ENCODE measurements at places on chromosomes 7 and 10.

DNA sequence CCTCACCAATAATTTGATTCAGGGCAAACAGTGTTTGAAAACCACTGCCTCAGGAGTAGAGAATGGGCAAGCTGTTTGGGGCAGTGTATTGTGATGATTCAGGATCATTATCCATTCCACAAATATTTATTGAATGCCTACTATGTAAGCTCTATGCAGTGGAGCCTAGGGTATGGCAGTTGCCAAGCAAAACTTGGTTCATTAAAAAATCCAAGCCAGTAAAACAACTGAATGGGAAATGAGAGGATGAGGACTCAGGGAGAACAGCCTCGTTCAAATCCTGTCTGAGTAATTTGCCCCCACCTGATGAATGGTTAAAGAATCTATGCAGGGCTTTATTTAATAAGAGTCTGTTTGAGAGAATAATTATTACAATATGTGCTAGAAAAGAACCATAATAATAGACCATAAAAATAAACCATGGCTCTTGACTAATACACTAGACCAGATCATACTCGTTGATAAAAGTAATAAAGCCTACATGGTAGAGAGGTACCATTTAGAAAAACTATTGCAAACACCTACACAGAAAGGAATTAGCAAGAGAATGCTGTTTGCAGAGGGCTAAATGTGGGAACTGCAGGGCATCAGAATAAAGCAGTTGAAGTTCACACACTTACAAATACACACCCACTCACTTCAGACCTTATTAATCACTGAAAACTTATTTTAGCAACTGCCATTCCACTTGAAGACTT is 71.7 kb downstream of the CREB5 start:
- no peak for DNase-seq

DNA sequence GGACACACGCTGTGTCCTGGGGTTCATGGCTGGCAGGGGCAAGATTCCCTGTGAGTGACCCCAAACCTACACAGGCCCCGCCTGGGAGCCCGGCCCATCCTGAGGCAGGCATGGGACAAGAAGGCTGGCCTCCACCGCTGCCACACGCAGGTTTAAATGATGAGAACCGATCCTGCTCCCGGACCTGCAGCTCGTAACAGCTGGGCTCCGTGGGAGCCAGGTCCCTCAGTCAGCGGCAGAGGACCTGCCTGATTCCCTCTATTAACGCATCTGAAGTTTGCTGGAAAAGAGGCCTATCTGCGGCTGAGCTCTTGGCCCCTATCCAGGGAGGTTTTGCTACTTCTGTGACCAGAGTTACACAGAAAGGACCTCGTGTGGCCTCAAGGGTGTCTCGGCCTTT is 112.3 kb downstream of the VIPR2 start:
- no peak for DNase-seq

- DNase-seq, result no peak
Measured at GRCh38 chr10:19111501-19112267, 63.1 kb downstream of the MALRD1 start.

DNA sequence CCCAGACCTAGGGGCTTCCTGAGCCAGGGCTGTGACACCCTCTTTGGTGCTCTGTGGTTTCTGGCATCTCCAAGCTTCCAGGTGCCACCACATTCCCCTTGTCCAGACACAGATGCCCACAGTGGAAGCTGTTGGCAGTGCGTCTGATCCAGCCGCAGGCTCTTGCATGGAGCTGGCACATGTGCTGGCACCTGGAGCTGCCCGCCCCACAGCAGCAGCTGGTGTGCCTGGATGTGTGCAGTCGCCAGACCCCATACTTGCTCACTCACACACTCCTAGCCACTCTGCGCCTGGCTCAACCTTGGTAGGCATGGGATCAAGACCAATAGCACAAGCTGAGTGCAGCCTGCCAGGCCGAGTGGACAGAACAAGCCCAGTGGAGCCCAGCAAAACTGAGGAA is 106.5 kb downstream of the LYZL1 start:
- no peak for DNase-seq

DNA sequence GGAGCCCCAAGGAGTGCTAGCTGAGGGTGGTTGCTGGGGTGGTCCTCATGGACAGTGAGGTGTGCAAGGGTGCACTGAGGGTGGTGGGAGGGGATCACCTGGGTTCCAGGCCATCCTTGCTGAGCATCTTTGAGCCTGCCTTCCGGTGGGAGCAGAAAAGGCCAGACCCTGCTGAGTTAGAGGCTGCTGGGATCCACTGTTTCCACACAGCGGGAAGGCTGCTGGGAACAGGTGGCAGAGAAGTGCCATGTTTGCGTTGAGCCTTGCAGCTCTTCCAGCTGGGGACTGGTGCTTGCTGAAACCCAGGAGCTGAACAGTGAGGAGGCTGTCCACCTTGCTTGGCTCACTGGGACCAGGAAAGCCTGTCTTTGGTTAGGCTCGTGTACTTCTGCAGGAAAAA is 34.9 kb downstream of the PRF1 start:
- DNase-seq, result no peak

GRCh38 chr7:47435889-47436312 is 146.0 kb downstream of the TNS3 start:
- DNase-seq, result no peak

DNA sequence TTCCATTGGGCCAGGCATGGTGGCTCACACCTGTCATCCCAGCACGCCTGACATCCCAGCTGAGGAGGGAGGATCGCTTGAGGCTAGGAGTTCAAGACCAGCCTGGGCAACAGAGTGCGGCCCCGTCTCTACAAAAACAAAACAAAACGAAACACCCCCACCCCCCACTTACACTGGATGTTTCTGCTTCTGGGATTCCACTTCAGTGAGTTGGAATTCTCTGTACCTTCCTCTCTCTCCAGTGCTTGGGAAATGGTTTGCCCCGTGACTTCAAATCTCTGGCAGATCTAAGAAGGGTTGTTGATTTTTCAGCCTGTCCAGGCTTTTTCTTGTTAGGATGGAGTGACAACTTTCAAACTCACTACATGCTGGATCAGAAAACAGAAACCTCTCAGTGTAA is 106.9 kb downstream of the ANLN start:
- DNase-seq, result no peak

DNA sequence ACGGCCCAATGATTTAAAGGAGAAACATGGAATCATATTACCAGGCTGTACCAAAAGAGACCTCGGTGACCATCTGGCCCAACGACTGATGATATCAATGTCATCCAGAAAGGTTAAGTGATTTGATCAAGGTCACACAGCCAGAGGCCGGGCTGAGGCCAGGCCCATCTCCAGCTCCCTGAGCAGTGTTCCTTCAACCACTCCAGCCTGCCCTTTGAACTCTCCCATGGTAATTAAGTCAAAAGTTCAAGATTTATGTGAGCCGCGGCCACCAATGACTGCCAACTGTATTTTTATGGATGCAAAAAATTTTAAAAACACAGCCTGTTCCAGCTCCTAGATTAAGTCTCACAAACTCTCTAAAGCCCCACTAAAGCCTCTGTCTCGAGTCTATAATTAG is 41.8 kb downstream of the FGFR2 start:
- no peak for DNase-seq

DNA sequence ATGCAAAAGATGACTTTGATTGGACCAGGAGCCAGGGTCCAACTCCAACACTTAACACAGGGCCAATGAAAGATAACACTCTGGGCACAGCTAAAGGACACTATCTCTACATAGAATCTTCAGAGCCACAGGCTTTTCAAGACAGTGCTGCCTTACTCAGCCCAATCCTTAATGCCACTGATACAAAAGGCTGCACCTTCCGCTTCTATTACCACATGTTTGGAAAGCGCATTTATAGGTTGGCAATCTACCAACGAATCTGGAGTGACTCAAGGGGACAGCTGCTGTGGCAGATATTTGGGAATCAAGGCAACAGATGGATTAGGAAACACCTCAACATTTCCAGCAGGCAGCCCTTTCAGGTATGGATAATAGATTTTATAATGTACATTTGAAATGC is 160.7 kb downstream of the MALRD1 start:
- DNase-seq, result no peak

DNA sequence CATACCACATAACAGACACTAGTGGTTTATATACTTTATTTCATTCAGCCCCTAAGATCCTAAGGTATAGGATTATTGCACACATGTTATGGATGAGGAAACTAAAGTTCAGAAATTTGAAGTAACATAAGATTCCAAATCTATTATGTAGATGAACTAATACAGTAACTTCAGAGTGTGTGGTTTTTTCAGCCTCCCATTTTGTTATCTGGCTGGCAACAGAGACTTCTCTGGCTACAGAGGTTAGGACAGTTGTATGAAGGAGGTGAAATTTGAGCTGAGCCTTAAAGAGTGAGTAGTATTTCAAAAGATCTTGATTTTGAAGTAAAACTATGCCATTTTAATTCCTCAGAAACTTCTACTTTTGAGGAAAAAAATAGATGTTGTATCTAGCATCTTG is 125.4 kb downstream of the MAPK8 start:
- no peak for DNase-seq

GRCh38 chr7:18294411-18294810 is 201.1 kb upstream of the HDAC9 start:
- DNase-seq, result no peak

GRCh38 chr10:127881262-127881661 is 11.5 kb downstream of the CLRN3 start:
- DNase-seq, result no peak

DNA sequence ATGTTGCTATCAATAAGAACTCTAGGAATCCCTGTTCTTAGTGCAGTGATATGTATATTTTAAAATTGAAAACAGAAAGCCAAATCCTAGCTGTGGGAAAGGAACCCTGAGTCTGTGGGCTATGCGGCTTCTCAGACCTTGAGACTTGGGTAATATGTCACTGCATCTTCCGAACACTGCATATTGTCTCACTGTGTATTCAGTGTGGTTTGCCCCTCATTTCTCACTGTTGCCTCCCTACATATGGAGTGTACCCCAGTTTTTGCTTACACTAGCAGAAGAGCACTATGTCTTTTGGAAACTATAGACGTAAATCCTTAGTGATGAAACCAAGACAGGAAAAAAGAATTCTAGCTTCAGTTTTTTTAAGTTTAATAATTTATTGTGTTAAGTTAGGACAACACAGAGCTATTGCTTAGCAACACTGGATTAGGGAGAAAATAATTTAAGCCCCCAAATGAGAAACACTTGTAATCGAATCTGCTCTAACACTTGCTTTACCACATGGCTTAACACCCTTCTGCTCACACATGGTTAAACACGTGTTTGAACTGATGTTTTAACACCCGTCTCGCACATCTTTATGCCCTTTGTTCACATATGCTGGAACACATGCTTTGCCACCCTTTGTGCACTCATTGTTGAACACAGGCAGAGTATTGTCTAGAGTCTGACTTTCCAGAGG is 251.3 kb downstream of the VTI1A start:
- DNase-seq, result no peak

DNA sequence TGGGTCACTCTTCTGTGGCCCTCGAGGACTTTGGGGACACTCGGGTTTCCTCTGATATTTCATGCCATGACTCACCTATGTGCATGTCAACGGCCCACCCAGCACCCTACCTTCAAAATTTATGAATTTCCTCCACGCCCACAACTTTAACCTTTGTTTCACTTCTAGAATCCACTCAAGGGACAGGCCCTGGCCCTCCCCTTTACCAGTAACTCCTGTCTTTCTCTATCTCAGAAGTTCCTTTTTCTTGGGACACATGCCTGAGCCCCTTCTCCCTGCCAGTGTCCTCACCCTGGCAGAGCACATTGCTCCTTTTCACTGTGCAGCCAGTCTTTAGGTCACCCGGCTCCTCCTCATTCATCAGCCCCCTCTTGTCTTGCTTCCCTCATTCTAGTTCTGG is 282.5 kb upstream of the KLF6 start:
- DNase-seq, result no peak

- DNase-seq, result no peak
Measured at GRCh38 chr7:122675011-122675410, 23.9 kb downstream of the RNF133 start.

DNA sequence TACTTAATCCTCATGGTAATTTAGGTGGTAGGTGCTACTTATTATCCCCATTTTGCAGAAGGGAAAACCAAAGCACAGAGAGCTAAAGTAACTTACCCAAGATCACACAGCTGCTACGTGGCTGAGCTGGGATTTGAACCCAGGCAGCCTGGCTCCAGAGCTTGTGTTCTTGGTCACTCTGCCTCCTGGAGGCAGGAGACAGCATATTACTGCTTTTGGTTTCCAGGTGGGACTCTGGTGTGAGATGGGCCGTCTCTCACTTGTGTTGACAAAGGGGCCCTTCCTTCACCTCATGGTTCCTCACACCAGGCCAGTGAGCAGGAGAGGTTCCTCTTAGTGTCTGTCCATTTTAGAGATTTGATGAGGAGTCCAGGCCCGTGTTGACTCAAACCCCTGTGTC is 79.8 kb upstream of the PPIF start:
- DNase-seq, result no peak

- DNase-seq, result no peak
Measured at GRCh38 chr7:29337546-29338116, 143.1 kb downstream of the CHN2 start.

DNA sequence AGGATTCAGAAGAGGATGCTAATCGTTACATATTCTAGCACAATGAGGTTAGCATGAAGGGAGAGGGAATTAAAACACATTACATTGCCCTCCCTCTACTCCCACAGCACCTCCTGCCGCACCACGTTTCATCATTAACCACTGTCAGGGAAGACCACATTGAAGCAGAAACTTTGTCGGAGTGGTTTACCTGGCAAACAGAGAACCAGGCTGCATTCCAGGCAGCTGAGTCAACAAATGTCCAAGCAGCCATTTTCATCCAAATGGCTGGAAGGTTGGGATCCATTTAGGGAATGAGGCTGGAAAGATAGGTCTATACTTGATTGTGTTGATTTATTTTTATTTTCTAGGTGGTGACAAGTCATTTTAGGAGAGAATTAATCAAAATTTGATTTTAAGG is 273.6 kb downstream of the DYNC1I1 start:
- no peak for DNase-seq

DNA sequence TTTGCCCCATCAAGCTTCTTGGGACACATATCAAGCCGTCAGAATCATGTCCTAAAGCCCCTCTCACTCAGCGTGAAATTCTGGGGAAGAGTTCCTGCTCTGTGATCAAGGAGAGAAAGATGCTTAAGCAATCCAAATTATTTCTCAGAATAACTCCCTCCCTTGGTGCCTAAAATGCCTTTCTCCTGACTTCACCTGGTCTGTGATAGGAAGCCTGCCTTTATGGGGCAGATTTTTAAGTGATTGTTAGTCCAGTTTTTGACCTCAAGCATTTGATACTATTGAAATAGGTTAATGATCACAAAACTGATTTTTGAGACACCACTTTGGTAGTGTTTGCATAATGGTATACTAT is 76.4 kb upstream of the MAGI2 start:
- no peak for DNase-seq

- no peak for DNase-seq
Measured at GRCh38 chr7:85413718-85414117, 226.9 kb upstream of the SEMA3D start.

- no peak for DNase-seq
Measured at GRCh38 chr10:132554053-132554990, 16.7 kb downstream of the INPP5A start.
